ENCODE measurements at places on chromosomes 7 and 10.

GRCh38 chr7:132009778-132010177 is 453.4 kb upstream of the PODXL start:
- no peak for DNase-seq

DNA sequence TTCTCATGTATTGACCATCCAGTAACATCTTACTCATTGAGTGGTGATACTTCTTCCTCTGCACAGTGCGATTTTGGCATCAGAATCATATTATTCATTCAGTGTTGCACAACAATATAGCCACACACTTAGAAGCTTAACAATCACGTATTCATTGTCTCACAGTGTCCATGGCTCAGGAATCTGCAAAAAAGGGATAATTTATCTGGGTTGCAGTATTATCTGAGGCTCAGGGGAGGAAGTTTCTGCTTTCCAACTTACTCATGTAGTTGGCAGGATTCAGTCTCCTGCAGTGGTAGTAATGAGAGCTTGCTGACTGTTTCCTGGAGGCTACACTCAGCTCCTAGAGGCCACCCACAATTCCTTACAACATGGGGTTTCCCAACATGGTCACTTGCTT is 803.6 kb downstream of the SORCS1 start:
- no peak for DNase-seq

DNA sequence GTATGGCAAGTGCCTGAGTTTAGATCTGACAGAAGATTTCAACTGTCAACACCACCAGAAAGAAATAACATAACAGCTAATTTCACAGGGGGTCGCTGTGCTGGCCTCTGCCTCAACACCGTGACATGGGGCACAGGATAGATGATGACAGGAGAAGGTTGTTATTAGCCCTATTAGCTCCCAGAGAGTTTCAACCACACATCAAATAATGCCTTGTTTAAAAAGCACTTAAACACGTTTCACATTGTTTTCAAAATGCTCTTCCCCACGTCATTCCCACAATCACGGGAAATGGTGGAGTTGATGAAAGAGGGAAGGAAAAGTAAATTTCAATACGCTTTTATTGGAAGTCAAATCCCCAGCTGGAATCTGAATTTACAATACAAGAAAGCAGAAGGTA is 184.7 kb downstream of the MAGI2 start:
- no peak for DNase-seq

DNA sequence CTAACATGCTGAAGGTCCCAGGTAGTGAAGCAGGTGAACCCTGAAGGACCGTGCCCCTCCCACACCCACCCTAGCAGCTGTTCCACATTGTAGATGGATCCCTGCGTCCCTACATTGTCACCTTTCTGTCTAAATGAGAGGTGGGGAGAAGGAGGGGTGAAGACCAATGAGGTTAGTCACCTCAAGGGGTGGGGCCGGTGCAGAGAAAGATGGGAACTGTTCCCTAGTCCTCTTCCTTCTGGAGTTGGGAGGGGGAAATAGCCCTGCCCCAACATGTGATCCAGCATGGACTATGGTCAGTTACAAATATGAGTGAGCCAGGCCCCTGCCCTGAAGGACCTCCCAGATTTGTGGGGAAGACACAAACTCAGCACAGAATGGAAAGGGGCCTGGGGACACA is 124.5 kb downstream of the LHPP start:
- no peak for DNase-seq

GRCh38 chr10:72105710-72106109 is 17.4 kb upstream of the SPOCK2 start:
- no peak for DNase-seq

DNA sequence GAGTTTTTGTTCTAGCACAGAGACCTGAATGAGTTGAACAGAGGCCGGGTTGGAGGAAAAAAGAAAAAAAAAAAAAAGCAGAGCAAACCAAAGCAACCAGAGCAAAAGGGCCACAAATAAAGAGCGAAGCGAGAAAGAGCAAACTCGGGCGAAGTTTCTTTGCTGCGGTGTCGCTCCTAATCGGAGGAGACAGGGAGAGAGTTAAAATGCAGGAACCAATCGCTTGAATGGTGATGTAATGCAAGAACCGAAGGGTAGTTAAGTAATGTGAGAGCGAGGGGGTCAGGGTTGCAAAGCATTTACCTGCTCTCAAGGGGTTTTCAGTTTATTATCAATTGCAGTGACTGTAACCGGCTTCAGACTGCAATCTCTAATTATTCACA is 271.7 kb downstream of the TRIL start:
- no peak for DNase-seq

GRCh38 chr10:127485153-127485857 is 63.8 kb upstream of the NPS start:
- no peak for DNase-seq

DNA sequence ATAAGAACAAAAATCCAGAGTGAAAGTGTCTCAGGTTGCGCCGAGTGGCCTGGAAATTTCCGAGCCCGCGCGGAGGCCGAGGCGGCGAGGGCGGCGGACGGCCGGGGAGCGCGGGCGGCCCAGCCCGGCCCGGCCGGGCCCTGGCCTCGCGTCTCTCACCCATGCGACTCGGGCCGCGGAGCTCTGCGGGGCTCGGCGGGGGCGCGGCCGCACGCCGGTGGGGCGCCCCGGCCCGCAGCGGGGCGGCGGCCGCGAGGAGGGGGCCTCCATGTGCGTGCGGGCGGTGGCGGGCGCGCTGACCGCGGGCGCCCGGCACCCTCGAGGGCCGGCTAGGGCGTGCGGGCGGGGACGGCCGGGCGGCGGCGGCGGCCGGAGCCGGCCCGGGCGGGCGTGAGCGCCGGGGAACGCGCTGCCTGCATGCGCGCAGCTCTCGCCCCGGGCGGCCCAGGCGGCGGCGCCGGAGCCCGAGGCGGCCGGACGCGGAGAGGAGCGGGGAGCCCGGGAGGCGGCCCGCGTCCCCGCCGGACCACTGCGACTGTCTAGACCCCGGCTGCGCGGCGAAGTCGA is 302 bp upstream of the EN2 start:
- no peak for DNase-seq

DNA sequence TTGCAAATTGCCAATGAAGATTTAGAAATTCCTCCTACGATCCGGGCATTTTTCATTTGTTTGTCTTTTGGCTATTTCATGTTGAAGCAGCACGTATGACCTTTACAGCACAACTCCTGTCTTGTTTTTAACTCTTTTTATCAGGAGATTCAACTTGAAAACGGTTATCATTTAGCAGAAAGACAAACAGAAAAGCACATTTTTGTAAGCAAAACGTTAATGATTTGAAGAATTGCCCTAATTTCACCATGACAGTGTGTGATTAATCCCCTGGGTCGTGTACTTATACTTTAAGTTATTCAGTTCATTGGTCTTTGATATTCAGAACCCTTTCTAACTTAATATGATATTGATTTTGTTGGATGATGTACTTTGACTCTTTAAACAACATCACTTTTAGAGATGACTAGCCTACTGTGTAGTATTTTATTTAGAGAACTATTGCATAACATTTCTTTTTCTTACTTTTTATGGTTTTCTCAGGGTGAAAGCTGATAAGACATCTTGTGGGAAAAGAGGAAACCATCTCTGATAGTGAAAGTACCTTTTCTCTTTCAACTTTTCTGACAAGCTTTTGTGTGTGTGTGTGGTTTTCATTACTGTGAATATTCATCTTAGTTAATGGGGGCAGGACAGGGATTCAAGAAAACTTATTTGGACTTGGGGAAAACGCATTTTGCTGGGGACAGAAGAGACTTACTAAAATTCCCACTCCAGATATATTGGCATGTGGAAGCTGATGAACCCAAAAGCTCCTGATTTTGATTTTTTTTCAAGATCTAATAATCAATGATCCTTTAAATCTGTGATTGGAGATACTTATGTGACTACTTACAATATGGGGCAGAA is 8.1 kb downstream of the HHEX start:
- DNase-seq = no peak

DNA sequence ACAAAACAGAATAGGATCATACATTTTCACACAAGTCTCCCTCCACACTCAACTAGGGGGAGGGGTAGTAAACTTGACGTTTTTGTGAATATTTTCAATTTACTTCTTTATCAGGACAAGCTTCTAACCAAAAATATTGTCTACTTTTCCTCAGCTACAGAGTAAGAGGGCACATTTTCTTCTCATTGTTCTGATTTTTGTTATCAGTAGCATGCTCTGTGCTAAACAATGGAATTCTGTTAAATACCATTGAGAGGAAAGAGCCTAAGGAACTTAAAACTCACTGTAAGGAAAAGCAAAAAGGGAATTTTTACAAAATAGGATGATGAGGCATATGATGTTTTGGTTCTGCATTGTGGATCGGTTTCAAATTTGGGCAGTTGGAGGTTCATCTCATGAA is 41.2 kb downstream of the ANLN start:
- DNase-seq = no peak

GRCh38 chr7:75066521-75066920 is 7.1 kb downstream of the RCC1L start:
- DNase-seq = no peak

- DNase-seq = no peak
These were observed 104.7 kb downstream of the PARD3 start for GRCh38 chr10:34710391-34710751.

GRCh38 chr7:111198255-111198654 is 107.3 kb downstream of the LRRN3 start:
- DNase-seq = no peak

- no peak for DNase-seq
These were observed 15.0 kb upstream of the SLC18A3 start for GRCh38 chr10:49595003-49595712.

GRCh38 chr10:115125505-115125904 is 32.3 kb downstream of the ATRNL1 start:
- no peak for DNase-seq

- DNase-seq = no peak
These were observed 58.1 kb upstream of the OPN4 start for GRCh38 chr10:86596266-86596665.

DNA sequence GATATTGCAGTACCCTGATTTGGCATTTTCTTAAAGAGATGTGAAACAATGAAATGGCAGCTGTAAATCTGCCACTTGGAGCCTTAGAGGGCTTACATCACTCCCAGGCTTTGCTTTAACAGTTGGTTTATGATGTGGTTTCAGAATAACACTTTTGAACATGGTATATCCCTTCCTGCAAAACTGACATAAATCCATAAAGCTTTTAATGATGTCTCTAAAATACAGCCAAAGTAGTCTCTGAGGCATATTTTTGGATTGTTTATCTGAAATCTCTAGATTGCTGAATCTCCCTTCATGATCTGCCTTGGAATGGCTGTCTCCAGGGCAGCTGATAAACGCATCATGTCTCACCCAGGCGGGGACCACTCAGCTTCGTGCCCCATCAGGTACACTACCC is 377.8 kb upstream of the C7orf33 start:
- DNase-seq = no peak

DNA sequence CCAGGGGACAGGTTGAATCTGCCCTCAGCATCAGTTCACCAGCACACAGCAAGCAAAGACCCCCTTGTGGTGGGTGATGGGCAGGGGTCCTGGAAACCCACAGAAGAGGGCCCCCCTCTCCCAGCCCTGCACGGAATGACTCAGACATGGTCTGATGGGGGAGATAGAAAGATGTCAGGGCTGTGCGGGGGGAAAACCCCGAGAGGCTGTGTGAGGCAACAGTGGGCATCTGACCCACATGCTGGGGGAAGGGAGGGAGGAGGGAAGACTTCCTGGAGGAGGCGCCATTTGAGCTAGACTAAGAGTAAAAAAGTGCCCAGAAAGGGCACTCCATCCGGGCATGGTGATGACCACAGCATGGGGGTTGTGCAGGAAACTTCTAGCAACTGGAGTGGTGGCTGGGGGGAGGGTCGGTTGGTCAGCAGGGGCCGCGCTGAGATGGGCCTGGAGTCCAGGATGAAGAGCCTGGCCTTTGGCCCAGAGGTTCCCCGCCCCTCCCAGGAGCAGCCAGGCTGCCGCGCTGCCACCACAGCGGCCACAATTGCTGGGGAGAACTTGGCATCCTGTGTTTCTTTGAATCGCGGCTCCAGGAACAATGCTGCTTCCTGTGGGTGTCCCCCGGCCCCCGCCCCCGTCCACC is 2.5 kb downstream of the LFNG start:
- DNase-seq = no peak

GRCh38 chr10:89310056-89310893 is 8.4 kb downstream of the IFIT2 start:
- DNase-seq = no peak

GRCh38 chr10:26859241-26860101 is 1.3 kb downstream of the ABI1 start:
- DNase-seq = no peak

DNA sequence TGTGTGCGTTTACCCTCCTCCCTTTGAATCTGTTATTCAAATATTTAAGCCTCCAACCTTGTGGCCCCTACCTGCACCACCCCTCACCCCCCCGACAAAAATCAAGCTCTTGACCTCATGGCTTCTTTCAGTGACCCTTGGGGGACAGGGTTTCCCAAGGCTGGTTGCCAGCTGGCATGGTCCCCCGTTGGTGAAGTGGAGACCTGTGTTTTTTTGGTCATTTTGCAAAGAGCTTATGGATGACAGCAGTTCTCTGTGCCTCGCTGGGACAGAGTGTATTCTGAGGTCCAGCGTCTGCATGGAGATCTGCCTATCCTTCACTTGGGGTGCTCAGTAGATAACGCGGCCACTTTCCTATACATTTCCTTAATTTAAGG is 111.0 kb downstream of the TCF7L2 start:
- no peak for DNase-seq
